ENCODE measurements at places on chromosomes 5 and 9.

DNA sequence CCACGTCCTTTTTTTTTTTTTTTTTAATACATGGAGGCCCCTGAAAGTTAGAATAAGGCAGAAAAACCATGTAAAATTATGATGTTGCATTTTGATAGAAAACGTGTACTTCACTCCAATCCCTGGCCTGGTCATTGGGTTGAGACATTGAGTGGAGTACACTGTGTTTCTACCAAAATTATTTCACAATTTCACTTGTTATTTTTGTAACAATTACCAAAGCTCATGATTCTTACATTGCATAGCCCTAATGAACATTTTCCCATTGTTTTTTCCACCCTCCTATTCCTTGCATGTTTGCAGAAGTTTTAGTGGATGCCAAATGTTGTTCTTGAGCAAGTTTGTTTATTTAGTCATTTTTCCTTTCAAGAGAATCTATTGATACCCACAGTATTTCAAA lies 21.9 kb downstream of the MAMDC2 start:
- no peak for DNase-seq

DNA sequence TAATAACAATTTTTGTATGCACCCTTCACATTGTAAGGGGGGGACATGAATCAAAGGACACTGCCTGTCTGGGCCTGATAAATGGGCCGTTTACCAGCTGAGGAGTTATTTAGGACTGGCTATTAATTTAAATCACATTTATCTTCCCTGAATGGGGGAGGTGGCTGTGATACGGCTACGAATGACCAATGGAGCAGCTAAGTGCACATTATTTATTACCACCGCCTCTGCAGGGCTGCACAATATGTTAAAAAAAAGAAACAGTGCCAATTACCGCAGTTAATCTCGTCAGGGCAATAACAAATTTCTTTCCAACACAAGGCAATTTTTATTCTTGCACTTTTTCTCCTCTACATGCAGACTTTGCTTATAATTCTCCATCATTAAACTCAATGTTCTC lies 318.4 kb downstream of the IRX2 start:
- no peak for DNase-seq

DNA sequence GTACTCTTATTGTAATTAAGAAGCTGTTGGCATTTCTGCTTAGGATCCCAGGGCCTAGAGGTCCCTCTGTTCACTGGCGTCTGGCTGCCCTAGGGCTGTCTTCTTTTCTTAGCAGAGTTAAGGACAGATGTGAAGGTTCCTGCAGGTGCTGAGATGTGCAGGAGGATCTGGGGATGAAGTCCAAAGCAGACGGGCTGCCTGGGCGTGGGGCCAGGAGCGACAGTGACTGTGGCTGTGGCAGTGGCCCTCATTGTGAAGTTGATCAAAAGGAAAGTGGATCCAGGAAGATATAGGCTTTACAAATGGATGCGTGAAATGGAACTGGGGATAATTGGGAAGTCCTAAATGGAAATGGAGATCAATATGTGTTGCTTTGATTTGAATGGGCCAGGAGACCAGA lies 19.1 kb upstream of the SH3PXD2B start:
- no peak for DNase-seq

DNA sequence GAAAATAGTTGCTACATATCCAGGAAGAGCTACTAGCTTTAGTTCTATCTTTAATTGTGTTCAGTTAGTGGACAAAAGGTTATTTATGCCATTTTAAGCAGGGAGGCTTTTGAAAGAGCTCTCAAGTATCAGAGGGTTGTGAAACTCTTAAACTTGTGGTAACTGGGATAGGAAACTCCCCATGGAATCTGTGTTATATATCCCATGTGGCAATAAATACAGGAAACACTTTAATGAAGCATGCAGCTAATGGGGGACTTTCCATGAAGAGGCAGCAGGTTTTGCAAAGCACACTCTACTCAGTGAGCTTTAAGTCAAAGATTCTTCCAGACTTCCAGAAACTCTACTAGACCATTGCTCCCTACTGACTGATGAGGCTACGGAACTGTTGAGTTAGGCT lies 805.0 kb upstream of the C9orf72 start:
- DNase-seq, result no peak

- DNase-seq, result no peak
These were observed 98.0 kb upstream of the ZNF608 start for GRCh38 chr5:124844371-124844920.

GRCh38 chr5:144983101-144983500 lies 812.4 kb downstream of the KCTD16 start:
- no peak for DNase-seq

DNA sequence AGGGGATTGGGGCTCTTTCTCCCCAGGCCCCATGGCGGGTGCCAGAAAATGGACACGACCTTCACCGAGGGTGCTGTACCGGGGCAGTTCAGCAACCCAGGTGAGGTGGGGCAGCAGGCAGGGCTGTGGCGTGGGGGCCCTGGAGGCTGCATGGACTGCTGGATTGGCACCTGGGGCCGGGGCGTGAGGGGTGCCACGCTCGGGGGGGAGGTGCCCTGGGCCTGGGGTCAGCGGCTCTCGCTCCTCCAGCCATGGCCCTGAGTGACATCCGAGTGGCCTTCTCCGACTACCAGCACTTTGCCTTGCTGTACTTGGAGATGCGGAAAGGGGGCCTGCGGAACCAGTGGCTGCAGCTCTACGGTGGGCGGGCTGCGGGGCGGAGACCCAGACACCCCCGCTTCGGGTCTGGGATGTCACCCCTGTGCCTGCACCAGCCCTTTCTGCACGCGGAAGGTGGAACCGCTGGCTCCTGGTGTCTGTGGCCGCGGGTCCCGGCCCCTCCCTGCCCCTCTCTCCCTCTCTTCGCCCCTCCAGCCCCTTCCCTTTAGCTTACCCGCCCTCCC lies 1.8 kb downstream of the LCNL1 start:
- no peak for DNase-seq

- no peak for DNase-seq
These were observed 443.4 kb upstream of the CD180 start for GRCh38 chr5:67639976-67640375.

DNA sequence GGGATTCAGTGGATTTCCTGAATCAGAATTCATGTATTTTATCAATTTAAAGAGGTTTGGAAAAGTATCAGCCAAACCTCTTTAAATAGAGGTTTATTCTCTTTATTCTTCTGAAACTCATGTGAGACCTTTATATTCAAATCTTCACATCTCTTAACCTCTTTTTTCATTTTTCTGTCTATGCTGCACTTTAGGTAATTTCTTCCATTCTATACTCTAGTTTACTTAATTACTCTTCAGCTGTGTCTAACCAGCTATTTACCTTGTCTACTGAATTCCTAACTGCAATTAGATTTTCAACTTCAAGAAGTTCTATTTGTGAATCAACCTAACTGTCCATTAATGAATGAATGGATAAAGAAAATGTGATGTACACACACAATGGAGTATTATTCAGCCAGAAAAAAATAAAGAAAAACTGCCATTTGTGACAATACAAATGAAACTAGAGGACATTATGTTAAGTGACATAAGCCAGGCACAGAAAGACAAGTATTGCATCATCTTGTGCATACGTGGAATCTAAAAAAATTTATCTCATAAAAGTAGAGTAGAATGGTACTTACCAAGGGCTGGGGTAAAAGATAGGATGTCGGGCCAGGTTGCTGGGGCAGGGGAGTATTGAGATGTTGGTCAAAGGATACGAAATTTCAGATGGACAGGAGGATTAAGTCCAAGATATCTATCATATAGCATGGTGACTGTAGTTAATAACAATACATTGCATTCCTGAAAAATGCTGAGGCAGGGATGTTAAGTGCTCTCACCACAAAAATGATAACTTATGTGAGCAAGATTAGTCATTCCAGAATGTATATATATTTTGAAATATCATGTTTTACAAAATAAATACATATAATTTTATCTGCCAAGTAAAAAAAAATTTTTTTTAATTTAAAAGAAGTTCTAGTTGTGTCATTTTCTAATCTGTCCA lies 129.5 kb upstream of the LRRTM2 start:
- DNase-seq, result no peak

DNA sequence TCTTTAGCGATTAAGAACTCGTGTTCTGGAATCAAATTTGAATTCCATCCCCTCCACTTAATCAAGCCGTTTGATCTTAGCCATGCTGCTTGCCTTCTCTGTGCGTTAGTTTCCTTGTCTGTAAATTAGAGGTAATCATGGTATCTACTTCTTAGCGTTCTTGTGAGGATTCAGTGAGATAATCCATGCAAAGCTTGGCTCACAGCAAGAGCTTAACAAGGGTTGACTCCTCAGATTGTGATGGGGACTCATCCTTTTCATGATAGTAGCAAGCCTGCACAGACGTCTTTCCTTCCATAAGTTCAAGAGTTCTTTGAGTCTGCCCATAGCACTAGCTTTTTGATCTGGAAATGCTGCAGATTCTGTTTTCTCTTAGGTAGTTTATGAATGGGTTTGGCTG lies 72.8 kb downstream of the TRIO start:
- DNase-seq, result no peak

GRCh38 chr9:72581694-72582093 lies 60.3 kb downstream of the TMC1 start:
- no peak for DNase-seq

- DNase-seq, result no peak
These were observed 37.7 kb upstream of the STXBP1 start for GRCh38 chr9:127574072-127574993.

GRCh38 chr9:97980479-97980803 lies 2.7 kb upstream of the ANP32B start:
- no peak for DNase-seq

GRCh38 chr9:93698140-93698908 lies 121.9 kb downstream of the PHF2 start:
- no peak for DNase-seq

- no peak for DNase-seq
These were observed 57.7 kb upstream of the CER1 start for GRCh38 chr9:14780251-14780650.

GRCh38 chr9:12732971-12733370 lies 39.8 kb downstream of the TYRP1 start:
- no peak for DNase-seq

GRCh38 chr5:131212471-131213021 lies 41.8 kb downstream of the LYRM7 start:
- DNase-seq, result no peak

GRCh38 chr5:179780362-179780761 lies 13.4 kb upstream of the LTC4S start:
- no peak for DNase-seq

GRCh38 chr9:84819491-84819991 lies 150.0 kb downstream of the NTRK2 start:
- no peak for DNase-seq

- no peak for DNase-seq
These were observed 55.1 kb downstream of the ZNF354C start for GRCh38 chr5:179115307-179115706.

DNA sequence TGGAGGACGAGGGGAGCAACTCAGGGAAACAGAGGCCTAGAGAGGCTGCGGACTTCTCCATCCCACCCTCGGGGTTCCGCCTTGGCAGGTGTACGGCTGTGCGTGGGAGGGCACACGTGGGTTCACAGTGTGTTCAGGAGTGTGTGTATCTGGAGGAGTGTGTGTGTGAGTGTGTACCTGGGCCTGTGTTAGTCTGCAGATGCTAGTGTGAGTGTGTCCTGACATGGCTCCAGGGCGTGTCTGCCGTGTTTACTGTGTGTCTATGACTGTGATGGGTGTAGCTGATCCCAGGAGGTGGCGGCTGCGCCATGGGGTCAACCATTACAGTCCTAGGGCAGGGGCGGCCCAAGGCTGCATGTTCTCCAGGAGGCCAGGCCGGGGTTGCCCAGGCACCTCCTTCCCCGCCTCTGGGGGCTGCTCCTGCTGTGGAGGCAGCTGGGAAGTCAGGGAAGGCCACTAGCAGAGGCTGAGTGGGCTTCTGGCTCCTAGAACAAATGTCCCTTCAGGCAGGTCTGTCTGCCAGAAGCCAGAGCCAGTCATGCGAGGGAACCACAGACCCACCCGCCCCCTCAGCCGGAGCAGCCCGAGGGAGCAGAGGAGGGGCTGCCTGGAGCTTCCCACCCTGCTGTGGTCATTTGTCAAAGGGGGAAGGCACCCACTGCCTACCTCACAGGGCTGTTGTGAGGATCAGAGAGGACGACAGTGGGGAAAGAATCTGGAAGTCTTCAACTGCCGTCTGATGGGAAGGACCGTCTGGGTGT lies 21.4 kb downstream of the CRB2 start:
- no peak for DNase-seq

- DNase-seq, result no peak
These were observed 9.1 kb downstream of the ENHO start for GRCh38 chr9:34513567-34514214.

GRCh38 chr5:112289465-112289864 lies 129.6 kb downstream of the EPB41L4A start:
- no peak for DNase-seq

DNA sequence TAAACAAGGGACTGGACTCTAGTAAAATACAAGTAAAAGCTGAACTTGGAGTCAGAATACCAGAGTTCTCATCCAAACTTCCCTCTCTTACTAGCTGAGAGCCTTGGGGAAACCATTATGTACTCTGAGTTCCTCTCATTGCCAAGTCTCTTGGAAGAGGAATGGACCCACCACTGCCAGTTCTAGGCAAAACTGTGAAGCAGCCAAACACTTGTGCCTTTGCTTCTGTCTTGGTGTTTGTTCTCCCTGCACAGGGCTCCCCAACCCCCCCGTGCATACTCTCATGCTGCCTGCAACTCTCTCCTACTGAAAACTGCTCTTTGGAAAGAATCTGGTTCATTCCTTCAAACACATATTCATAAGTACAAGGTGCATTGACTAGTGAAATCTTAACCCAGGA lies 102.6 kb downstream of the PDZD2 start:
- no peak for DNase-seq

- DNase-seq, result no peak
These were observed 27.0 kb downstream of the GRIN3A start for GRCh38 chr9:101711330-101711941.

GRCh38 chr5:116527582-116527981 lies 47.0 kb downstream of the SEMA6A start:
- no peak for DNase-seq

DNA sequence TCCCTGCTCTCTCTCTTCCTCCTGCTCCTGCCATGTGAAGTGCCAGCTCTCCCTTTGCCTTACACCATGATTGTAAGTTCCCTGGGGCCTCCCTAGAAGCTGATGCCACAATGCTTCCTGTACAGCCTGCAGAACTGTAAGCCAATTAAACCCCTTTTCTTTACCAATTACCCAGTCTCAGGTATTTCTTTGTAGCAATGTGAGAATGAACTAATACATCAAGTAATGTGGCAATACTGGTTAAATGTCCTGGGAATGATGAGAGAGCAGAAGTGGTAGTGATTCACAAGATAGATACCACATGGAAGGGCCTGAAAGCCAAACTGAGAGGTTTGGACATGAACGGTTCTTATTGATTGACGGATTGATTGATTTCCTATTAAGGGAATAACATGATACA lies 62.6 kb upstream of the IL12B start:
- no peak for DNase-seq

GRCh38 chr5:80722916-80723315 lies 68.1 kb upstream of the DHFR start:
- no peak for DNase-seq

- DNase-seq, result no peak
These were observed 196.7 kb downstream of the WDR70 start for GRCh38 chr5:37575541-37576489.

Measured in T-helper 1 cell (primary cell).